Stimulated activated CD8-positive, alpha-beta memory T cell treated with anti-CD3 and anti-CD28 coated beads, Interleukin-15, amount 100 ng/mL, for 24 hours (primary cell): ENCODE measurements at places on chromosomes 11 and 22.

DNA sequence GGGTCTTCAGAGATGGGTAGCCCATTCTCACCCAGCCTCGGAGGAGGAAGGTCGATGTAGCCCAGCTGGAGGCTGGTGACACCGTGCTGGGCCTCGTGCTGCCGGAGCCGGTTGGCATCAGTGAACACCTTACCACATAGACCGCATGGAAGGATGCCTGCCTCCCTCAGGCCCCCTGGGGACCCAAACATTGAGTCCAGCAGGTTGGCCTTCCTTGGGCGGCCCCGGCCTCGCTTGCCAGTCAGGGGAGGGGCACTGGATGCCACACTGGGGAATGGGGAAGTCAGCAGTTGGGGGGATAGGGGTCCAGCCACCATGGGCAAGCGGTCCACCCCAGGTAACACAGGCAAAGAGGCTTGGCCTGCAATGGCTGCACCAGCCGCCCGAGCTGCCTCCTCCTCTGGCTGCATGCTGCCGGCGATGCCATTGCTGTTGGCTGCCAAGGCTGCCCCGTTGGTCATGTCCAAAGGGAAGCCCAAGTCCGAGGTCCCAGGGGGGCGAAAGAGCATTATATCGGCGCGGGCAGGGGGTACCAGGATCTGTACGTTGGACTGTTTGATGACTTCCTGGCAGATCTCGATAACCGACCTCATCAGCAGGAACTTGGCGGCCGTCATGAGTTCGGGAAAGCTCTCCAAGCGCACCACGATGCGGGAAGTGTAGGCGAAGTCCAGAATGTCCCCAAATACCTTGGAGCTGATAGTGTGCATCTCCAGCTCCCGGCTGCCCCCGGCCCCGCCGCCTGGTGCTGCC is 1.4 kb downstream of the PATZ1 start:
- no peak for DNase-seq

DNA sequence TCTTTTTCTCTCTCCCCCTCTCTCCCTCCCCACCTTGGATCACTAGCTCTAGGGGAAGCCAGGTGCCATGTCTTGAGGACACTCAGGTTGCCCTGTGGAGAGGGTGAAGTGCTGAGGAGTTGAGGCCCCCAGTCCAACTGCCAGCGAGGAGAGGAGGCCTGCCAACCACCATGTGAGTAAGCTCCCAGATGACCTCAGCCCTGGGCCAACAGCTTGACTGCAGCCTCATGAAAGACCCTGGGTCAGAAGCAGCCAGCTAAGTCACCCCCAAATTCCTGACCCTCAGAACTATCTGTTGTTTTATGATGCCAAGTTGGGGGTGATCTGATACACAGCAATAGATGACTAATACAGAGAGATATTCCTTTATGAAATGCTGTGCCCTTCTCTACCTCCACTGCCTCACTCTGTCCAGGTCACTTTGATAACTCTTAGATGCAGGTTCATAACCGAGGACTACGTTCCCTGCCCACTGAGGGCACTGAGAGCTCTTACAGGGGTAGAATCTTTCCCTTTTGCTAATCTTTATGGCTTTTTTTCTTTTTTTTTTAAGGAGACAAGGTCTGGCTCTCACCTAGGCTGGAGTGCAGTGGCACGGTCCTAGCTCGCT is 8.0 kb downstream of the ARFGAP3 start:
- no peak for DNase-seq

GRCh38 chr11:119486016-119486415 is 63.0 kb upstream of the THY1 start:
- no peak for DNase-seq

DNA sequence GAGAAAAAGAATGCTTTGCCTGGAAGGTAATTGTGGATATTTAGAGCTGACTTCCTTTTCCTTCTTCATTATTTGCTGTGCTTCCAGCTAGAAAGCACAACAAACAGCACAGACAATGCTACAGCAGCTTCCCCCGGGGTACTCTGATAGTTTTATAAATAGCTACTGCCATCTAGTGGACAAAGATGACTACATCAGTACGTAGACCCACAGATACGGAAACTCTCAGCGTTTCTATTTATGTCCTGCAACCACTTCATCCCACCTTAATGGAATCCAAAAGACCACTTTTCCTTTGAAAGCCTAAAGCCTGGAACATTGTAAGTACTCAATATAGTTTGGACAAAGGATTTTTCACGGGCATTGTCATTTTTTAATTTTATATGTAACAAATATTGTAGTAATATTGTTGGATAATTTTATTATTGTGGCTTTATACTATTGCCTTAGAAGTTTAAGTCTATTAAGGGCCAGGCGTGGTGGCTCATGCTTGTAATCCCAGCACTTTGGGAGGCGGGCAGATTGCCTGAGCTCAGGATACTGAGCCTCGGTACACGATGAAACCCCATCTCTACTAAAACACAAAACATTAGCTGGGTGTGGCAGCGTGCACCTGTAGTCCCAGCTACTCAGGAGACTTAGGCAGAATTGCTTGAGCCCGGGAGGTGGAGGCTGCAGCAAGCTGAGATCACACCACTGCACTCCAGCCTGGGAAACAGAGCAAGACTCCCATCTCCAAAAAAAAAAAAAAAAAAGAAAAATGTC is 7.5 kb downstream of the HSPA8 start:
- DNase-seq, result no peak

DNA sequence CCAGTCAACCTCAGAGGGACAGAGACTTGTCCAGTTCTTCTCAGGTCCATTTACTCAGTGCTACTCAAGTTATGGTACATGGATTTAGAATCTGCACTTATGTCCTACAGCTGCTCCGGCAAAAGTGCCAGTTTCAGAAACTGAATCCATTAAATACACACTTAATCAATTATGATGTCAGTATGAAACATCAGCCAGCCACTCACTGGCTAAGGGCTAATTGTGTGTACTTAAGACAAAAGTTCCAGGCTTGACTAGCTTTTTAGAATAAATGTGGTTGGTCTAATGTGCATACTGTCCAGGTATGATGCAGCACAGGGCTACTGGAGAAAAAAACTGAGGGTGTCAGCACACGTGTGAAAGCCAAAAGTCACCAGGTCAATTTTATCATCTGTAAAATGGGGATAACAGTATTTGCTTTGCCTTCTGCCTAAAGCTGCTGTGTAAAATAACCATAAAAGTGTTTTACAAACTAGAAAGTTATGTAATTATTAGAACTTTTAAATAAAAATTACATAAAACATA is 55.4 kb upstream of the CYP2D6 start:
- no peak for DNase-seq

DNA sequence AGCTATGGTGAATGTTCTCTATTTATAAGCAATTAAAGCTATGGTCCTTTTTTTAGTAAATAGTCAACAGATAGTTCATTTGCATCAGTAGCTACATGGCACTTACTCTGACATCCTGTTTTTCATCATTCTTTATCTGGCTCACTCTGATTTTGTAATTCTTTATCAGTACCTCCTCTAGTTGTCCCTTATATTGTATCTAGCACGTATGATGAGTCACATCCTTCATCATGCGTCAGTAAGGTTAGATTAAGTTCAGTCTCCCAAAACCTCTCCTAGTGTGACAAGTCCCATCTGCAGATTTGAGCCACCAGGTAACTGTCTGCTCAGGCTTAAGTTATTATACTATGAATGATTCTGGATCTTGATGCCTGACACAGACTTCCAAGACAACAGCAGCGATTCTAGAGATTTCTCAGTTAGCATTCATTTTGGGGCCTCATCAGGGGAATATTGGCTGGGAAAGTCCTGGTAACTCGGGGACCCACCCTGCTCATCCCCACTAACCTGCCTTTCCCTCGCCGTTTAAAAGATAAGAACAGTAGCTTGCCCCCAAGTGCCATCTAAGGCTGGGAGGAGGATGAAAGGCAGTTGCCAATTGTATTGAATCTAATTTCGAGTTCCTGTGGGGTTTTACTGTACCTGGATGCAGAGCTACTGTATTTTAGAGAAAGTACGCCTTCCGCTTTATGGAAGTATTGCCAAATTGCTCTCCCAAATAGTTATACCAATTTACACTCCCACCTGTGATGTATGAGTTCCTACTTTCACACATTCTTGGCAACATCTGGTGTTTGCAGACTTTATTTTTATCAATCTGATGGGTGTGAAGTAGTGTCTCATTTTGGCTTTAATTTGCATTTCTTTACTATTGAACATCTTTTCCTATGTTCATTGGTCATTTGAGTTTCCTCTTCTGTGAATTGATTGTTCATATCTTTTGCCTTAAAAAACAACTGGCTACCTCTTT is 55.9 kb downstream of the ZC3H12C start:
- no peak for DNase-seq

GRCh38 chr22:35656284-35656752 is 8.1 kb downstream of the APOL6 start:
- DNase-seq, result no peak

DNA sequence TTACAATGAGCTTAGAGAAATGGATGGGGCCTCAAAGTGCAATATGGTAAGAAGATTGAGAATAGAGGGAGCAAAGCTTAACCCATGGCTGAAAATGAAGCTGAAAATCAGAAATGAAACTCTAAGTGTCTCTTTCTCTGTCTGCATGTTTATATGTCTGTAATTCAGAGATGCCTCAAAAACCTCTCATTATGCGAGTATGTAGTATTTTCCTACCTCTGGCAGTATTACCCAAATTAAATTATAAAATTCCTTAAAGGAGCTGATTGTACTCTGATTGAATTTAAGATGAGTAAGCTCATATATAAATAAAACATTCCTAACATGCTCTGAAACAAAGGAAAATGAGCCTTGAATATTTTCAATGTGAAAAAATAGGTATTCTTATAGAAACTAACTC is 39.8 kb upstream of the PRSS23 start:
- DNase-seq, result no peak
